Stimulated activated CD8-positive, alpha-beta memory T cell treated with anti-CD3 and anti-CD28 coated beads, Interleukin-12 subunit alpha, Interleukin-12 subunit beta, amount 100 ng/mL, for 4 hours (primary cell): ENCODE measurements at places on chromosomes 13 and 19.

GRCh38 chr19:17847538-17848366 is at the start of gene JAK3:
Gene JAK3, minus strand, starts transcription at chr19:17847982. Its CDS starts 3,565 bp downstream, at chr19:17844417.
- DNase-seq: peak; percentile 78

DNA sequence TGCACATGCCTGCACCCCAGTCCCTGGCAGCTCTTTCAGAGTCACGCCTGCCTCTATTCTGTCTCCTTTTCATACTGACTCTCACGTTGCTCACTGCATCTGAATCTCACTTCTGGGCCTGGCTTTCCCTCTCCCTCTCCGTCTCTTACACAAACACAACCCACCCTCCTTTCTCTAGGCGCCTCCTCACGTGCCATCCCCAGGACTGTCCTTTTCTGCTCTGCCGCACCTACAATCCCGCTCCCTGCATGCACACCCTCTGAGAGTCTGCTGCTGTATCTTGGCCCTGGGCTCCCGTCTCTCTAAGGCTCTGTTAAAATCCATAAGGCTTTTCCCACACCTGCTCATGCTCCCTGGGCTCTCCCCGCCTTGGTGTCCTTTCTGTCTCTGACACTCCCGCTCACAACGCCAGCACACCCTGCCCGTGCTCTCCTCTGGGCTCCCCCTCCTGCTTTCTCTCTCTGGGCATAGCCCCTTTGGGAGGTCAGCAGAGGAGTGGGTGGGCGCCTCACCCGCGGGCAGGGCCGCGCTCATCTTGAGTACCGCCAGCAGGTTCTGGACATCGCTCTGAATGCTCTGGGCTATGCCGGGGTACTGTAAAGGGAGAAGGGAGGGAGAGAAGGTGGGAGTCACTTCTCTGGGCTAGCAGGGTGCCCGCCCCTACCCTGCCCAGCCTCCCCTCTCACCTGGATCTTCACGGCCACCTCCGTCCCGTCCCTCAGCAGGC is 12.7 kb upstream of the NUMBL start:
- no peak for DNase-seq

- no peak for DNase-seq
These were observed 74.6 kb downstream of the CBY2 start for GRCh38 chr13:45776748-45777147.

DNA sequence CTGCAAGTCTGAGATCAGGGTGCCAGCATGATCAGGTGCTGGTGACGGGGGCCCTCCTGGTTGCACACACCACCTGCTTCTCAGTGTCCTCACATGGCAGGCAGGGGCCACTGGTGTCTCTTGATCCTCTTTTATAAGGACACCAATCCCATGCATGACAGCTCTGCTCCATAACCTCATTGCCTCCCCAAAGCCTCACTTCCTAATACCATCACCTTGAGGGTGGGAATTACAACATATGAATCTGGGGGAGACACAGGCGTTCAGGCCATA is 15.0 kb upstream of the MIER2 start:
- DNase-seq: no peak

- no peak for DNase-seq
These were observed 14.7 kb downstream of the CCDC169 start for GRCh38 chr13:36282821-36283432.

GRCh38 chr19:53772943-53773342 is 51.2 kb downstream of the NLRP12 start:
- DNase-seq: no peak

DNA sequence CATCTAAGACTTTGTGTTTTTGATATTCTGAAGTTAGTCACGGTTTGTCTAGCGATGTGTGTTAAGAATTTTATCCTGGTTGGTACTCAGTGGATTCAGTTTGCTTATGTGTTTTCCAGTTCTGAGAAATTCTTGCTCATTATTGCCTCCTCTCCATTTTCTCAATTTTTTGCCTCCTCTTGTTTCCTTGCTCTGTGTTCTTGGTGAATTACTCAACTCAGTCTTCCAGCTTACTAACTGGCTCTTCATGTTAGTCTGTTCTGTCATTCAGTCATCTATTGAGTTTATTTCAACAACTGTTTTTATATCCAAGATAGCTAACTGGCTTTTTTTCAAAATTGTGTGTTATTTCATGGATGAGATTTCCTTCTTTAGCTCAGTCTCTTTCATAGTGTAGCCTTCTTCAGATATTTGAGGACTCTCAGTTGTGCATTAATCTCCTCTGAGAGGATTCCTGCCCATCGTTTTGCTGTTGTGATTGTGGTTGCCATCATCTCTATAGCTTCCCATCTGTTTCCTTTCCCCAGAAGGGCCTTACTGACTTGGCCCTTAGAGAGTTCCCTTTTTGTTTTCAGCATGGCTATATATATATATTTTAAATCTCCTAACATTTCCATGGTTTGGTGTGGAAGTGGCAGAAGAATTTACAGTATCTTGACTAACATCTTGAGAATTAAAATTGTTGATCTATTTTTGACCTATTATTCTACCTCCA is 6.2 kb downstream of the SETDB2 start:
- no peak for DNase-seq

- peak; percentile 24 for DNase-seq
These were observed 60.0 kb downstream of the TPT1 start for GRCh38 chr13:45280751-45281634.

DNA sequence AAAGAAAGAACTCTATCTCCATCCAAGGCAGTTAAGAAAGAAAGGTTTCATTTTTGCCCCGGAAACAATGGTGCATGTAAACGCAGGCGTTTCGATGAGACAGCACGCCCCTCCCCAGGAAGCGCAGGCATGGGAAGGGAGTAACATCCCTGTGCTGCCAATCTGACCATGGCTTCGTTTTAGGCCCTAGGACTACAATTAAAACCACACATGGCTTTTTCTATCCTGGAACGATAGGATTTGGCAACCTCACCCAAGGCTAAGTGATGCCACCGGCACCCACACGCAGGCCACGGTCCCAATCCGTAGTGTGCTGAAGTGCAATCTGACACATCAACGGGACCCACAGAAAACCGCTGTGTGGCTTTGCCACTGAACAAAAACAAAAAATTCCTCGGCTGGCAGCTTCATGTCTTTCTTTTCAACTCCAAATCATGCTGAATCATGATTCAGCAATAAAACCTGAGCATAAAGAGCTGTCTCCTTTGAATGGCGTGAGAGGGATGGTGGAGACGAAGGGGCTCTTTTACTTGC is 24.2 kb downstream of the RANBP3 start:
- DNase-seq: no peak

DNA sequence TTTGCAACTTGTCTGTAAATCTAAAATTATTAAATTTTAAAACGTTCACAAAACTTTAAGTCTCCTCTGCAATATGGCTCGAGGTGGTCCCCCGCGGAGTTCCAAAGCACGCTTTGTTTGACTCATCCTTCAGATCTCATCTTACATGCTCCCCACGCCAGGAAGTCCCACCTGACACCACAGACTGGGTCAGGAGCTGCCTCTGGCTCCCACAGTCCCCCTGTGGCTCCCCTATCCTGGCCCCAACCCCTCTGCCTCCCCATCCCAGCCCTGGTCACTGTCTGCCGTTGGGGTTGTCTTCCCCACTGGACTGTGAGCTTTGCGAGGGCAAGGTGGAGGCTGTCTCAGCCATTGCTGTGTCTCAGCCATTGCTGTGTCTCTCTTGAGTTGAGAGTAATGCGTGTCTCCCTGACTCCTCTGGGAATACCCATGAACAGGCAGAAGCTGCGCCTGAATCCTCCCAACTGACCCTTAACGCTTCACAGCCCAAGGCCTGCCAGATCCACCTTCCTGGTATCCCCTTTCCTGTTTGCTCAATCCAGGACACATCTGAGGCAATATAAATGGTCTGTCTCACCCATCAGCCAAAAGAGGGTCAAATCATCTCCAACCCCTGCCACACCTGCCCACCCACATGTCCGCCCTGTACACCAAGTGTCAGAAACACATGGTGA is 15.9 kb downstream of the DYRK1B start:
- no peak for DNase-seq

DNA sequence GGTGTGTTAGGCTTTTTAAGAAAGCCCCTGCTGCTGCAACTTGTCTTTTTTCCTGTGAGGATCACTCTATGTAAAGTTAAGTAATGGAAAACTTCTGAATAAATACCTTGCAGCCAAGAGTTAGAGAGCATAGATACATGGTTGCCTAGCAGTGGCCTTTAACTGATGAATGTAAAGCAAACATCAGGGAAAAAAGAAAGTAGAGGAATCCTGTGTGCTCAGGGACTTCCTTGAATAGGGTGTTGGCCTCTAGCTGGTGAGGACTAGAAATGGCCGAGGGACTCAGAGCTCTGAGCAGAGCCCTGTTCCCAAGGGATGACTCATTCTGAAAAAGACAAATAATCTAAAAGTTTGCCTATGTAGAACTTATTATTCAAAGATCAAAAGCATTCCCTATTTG is 135.7 kb downstream of the MIPEP start:
- no peak for DNase-seq

- DNase-seq: no peak
These were observed 1525.0 kb upstream of the MIR17HG start for GRCh38 chr13:89822467-89822866.

DNA sequence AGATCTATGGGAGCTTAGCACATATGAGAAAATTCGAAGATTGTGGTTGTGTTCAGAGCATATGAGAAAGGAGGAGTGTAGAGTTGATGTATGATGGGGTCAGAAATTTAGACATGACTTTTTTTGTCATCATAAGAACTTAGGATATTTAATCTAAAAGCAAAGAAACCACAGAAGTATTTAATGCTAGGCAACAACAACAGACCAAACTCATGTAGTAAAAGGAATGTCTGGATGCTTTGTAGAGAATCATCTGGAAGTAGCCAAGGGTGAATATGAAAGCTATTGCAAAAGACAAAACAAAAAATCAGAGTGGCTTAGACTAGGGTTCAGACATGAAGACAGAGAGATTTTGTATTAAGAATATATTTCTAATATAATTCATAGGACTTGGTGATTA is 190.3 kb downstream of the SLITRK1 start:
- DNase-seq: no peak

DNA sequence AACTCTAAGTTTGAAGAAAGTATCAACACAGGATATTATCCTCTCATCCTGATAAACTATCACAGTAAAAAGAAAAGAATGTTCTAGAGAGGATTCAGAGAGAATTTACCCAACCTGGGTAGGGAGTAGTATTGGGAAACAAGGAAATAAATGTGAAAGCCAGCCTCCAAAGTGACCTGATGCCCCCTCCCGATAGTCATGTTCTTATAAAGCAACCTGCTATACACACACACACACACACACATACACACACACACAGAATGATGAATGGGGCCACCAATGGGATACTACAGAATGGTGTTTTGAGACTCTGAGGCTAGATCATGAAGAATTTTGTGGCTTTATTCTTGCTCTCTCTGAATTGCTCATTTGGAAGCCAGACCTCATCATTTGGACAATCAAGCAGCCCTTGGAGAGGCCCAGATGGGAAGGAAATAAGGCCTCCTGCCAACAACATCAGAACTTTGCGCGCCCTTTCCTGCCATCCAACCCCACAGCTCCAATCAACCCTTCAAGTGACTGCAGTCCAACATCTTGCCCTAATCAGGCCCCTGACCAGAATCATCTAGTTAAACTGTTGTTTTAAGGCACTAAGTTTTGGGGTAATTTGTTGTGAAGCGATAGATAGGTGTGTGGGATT is 807.9 kb upstream of the ARGLU1 start:
- DNase-seq: no peak

GRCh38 chr13:52850072-52850395 is 1.6 kb upstream of the PCDH8 start:
- no peak for DNase-seq

DNA sequence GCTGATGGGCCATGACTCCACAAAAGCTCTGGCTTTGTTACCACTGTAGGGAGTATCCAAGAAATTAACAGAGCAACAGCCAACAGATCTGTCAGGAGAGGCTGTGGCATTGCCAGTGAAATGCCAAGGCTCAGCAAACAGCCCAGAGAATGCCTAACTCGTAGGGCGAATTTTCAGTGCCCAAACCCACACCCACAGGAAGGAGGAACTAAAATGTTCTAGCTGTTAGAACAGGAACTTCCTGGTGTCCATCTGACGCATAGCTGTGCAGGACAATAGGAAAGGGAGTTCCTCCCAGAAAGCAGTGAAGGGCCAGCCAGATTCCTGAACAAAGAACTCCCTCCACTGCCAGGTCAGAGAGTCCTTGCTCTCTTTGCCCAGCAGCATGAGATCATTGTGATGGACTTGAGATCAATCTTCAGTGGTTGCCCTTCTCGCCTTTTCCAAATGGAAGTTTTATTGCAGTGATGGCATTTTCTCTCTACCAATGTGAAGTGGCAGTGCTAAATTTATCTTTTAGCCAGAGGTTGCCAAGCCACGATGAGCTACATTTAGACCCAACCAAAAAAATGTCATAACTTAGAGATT is 224.2 kb upstream of the STARD13 start:
- DNase-seq: no peak

DNA sequence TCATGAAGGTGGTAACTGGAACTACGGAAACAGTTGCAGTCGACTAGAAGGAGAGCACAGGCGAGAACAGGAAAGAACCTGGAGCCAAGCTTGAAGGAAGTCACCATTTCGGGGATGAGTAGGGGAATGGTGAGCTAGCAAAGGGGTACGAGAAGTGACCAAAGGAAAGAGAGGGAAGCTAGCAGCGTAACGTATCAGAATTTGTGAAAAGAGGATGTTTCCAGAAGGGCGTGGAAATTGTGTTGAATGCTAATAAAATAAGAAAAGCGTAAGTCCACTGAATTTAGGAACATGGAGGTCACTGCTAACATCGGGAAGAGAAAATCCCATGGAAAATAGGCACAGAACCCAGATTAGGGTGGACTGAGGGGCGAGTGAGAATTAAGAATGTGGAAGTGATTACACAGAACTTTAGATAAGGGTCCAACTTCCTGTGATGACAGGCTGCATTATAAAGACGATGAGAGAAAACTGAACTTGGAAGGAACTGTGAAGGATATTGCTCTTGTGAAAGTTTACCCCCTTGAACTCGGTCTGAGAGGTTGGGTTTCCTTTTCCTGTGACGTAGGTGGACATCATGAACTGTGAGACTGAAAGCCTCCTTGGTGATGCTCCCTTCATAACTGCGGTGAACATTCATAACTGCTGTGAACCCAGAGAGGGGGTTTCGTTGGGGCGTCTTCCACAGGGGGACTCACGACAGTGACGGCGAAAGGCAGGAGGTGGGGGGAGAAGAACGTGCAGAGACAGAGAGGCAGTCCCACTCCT is 2.0 kb upstream of the FFAR2 start:
- no peak for DNase-seq

DNA sequence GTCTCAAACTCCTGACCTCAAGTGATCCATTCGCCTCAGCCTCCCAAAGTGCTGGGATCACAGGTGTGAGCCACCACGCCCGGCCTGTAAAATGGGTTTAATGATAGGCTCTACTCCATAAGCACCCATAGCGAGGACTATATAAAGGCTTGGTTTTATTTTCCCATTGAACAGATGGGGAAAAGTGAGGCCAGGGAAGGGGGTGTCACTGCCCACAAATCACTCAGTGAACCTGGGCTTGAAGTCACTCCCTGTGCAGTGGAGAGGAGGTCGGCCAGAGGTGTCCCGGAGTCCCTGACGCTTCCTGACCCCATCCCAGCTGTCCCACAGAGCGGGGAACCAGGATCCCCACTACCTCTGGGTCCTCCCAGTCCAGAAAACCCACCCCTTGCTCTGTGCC is 14.9 kb downstream of the TLE2 start:
- DNase-seq: no peak
